Activated T-cell treated with anti-CD3 and anti-CD28 coated beads for 48 hours (primary cell): ENCODE measurements at places on chromosomes 5 and 9.

DNA sequence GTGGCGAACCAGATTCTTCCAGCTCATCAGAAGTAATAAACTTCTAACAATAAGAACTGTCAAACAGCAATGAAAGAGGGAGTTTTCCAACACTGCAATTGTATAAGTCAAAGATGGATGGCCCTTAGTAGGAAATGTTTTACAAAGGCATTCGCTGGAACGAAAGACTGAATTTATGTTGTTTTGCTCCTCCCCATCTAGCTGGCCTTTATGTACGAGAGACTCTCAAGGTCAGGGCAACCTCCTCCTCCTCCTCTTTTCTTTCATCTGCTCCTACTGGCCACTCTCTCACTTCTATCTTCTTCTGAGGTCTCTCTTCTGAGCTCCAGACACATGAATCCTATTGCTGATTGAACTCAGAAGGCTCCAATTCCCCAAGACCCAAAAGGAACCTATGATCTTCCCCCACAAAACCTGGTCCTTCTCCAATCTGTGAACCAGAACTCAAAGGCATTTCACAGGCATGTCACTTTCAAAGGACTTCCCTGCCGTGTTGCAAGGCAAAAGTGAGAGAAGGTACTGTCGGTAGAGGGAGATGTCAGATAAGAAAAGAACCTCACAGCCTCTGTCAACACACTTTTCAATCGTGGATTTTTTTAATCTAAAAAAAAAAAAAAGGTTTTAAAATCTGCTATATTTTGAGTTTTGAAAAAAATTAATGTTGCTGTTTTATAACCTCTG is 28.5 kb upstream of the PUM3 start:
- no peak for DNase-seq

DNA sequence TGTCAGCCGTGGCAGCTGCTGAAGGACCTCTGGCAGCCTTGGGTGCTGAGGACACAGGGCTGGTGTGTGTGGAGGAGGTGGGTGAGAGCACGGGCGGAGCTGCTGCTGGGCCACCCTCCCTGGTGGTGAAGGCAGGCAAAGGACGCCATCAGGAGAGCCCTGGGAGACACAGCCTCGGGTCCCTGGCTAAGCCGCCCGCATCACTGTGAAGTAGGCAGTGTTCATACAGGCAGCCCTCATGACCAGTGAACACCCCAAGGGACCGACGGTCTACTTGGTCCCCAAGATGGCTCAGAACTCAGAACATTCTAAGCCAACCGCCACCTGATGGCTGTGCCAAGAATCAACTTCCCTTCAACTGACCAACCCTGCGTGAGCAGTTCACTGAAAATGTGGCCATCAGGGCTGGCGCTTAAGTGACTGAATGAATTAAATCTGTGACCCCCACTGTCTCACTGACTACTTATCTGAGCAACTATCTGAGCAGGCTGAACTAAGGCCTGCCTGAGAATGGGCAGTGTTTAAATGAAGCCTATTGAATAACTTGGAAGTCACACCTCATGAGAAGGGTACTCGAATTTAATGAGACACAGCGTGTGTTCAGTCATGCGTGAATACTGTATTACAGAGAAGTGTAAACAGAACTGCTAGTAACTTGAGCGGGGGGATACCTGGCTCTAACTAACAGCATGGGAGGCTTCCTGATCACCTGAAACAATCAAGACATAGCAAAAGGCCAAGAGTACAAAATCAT is 54.7 kb upstream of the SIMC1 start:
- DNase-seq = no peak

DNA sequence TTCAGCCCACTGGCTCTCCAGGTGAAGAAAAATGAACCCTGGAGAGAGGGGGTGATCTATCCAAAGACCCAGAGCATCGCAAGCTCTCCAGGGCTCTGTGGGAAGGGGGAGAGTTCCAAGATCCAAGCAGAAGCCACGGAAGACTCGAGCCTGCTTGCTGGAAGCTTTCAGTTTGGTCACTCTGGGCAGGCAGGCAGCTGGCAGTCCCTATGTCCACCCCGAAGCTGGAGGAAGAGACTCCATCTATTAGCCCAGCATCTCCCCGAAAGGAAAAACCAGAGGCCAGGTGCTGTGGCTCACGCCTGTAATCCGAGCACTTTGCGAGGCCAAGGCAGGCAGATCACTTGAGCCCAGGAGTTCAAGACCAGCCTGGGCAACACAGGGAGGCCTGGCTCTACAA is 10.7 kb upstream of the SPARC start:
- no peak for DNase-seq

DNA sequence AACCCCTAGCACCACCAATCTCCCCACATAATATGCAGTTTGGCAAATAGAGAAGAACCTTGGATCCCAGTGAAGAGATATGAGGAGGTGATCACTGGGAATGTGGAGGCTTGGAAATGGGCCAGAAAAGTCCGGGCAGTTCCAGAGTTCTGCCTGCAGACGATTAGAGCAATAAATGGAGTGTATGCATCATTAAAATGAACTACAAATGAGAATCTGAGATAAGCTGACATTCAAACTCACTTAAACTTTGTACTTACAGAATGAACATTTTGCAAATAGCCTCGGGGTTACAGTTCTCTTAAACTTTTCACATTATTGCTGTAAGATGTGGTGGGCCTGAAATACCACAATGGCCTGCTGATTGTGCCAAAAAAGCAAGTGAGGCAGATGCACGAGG is 23.0 kb upstream of the LHFPL2 start:
- no peak for DNase-seq

DNA sequence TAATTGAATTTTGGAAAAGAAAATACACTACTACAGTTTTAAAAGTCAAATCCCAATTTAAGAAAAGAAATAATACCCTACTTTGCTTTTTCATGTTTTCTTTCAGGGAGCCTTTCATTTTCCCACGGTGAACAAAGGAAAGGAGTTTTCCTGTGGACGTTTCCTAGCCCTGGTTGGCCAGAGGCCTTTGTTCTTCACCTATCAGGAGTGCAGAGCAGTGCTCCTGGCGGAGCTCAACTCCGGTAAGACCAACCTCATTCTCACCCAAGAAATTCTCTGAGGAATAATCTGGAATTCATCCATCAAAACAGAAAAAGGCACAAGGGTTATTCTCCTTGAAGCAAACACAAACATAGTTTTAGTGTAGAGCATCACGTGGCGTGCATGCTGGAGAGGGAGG is 248.9 kb downstream of the ADGRV1 start:
- DNase-seq = no peak

DNA sequence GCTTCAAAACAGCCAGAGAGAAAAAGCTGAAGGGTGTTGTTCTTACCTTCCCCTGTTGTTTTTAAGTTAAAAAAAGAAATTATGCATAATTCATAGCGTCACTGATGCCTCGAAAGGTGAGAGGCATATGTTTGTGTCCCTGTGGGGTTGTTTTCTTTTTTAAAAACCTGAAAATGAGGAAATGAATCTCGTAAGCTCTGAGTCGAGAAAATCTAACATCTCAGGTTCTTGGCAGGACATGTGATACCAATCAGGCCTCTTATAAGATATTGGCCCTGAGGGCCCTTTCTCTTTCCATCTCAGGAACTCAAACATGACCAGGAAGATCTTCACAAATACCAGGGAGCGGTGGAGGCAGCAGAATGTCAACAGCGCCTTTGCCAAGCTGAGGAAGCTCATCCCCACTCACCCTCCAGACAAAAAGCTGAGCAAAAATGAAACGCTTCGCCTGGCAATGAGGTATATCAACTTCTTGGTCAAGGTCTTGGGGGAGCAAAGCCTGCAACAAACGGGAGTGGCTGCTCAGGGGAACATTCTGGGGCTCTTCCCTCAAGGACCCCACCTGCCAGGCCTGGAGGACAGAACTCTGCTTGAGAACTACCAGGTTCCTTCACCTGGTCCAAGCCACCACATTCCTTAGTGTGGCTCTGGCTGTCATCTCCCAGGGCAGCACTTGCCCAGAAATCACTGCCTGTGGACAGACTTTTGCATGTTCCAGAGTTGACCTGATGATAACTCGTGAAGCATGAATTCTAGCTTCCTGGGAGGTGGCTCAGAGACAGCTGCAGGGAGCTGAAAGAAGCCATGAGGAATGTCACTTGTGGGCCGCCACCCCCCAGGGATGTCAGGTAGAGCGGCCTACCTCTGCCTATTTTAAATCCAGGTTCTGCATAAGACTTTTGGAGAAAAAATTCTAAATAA is at the start of gene TAL2:
TSS of gene TAL2 (plus strand) at position 274 of the 921 bp plus-strand sequence. CDS start at position 314, 40 bp downstream.
- no peak for DNase-seq

- DNase-seq = no peak
These were observed 478.8 kb downstream of the CETN3 start for GRCh38 chr5:89930591-89931392.

DNA sequence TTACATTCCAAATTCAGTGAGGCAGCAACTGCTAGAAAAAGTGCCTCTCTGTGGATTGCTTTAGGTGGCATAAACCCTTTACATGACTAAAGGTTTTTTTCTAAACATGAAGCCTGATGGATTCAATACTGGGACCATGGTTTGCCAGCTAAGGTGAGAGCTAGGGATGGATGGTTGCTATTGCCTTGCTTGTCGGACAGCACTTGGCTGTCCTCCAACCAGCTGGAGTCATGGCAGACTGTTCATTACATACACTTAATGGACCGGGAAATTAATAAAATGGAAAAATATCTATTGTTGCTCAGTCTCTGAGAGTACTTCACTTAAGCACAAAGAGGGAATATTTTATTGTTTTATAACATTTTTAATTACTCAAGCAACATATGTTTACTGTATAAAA is 116.9 kb upstream of the TRPC7 start:
- DNase-seq = no peak

DNA sequence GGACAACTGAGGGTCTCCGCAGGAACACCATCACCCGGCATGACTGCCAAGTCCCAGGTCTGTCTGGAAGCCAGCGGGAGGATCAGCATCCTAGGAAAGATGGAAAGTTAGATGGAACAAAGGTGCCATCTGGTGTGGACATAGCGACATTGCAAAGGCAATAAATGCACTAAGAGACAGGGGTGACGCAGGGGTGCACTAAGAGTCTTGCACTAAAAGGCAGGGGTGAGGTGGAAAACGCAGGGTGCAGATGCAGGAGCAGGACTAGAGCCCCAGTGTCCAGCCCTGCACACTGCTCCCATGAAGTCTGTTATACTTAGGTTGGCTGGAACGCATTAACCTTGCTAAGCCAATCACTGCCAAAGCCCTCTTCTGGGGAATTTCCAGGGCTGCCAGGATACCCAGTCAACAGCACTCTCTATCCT is 15.5 kb downstream of the ATOX1 start:
- DNase-seq = no peak

DNA sequence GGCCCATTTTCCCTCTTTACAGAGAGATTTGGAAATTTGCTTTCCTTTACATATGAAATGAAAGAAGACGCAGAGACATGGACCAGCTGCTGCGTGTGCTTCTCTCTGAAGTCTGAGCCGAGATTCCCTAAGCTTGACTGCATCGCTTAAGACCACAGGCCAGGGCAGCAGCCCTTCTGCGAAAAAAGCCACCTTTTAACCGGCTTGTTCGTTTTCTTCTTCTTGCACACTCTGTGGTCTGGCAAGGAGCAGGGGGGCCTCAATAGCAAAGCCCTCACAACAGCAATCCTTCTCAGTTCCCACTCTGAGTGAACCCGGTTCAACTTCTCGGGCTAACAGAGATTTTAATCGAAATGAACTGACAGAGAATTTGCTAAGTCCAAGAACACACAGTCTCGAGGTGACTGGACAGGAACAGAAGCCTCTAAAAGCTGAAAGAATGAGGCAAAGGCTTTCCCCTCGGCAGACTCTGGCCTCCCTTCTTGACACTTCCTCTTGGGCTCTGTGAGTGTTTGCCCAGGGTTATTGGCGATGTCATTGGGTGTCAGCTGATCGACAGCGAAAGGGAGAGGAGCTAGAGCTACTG is 512.9 kb upstream of the KLF4 start:
- no peak for DNase-seq

DNA sequence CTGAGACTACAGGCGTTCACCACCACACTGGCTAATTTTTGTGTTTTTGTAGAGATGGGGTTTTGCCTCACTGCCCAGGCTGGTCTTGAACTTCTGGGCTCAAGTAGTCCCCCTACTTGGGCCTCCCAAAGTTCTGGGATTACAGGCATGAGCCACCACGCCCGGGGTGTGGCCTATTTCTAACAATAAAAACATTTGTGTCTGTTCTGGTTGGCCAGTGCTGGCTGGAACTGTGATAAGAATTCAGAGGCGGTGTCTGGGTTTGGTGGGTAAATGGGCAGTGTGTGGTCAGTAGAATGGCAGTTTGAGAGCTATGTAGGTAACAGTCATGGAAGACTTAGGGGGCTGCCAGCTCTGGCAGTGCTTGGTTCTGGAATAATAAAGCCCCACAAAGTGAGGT is 46.9 kb upstream of the SYNPO start:
- no peak for DNase-seq

- DNase-seq = no peak
These were observed 160.3 kb downstream of the SLF1 start for GRCh38 chr5:94778732-94779131.

DNA sequence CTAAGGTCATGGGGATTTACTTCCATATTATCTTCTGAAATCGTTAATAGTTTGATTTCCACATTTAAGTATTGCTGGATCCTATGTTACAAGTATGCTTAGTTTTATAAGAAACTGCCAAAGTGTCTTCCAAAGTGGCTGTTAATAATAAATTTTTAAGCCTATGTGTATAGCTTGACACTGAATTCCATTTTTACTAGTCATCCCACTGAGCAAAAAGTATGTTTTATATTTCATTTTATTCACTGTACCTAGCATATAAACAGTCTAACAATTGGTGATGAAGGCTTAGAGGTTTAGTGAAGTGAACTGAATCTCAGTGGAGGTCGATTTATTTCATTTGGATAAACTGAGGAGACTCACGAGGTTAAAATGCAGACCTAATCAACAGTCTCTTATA is 174.6 kb downstream of the ADAMTS6 start:
- no peak for DNase-seq

- peak; percentile 26 for DNase-seq
These were observed at the start of gene ELAVL2 for GRCh38 chr9:23826120-23826629. ELAVL2 (minus strand) TSS chr9:23826240; CDS start chr9:23762234, 64,006 bp downstream.

DNA sequence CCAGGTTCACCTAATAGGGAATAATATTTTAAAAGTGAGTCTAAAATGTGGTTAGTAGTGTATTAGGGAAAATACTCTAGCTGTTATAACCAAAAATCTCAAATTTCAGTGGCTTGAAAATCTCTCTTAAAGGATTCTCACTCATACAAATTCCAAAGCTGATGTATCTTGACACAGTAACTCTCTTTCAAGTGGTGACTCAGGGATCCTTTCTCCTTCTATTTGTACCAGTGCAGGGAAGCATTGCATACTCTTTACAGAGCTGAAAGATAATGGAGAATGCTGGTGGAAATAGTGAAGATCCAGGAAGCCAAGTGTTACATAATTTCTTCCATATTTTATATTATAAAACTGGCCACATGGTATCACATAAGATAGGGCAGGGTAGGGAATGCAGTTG is 560.2 kb upstream of the CDH9 start:
- no peak for DNase-seq

GRCh38 chr5:159864885-159865691 is 51.2 kb upstream of the ADRA1B start:
- DNase-seq = no peak

GRCh38 chr5:174188295-174188694 is 142.8 kb downstream of the NSG2 start:
- DNase-seq = no peak

DNA sequence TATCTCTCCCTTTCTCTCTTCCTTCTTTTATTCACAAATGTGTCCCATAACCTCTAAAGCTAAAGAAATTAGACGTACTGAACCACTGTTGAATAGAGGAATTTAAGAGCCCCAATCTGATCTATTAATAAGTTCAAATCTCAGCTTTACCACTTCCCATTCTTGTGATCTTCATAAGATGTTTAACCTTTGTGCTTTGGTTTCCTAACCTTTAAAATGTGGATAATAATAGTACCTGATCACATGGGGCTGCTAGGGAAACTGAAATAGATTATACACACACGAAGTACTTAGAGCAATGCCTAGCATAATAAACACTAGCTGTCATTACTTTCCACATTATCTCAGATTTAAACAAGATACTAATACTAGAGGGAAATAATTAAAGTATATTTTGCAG is 324.3 kb upstream of the SEMA6A start:
- DNase-seq = no peak
